Stimulated activated CD8-positive, alpha-beta memory T cell treated with anti-CD3 and anti-CD28 coated beads, Interleukin-2, amount 100 ng/mL, for 1 hour (primary cell): ENCODE measurements at places on chromosomes 11 and 22.

DNA sequence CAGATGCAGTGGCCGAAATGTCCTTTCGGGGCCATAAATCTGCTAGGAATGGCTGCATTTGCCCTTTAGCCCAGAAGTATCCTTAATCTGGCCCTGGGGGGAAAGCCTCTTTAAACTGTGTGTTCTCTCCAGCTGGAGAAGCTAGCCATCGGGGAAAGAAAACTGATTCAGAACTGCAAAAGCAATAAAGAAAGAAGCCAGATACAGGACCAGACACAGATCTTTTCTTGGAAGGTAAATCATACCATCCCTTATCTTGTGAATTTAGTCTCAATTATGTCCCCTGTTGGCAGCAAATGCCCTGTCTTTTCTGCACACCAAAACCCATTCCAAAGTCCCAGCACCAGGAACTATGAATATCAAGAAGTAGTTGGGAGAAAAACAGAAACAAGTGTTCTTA, 25.6 kb downstream of the PC start:
- DNase-seq = no peak

DNA sequence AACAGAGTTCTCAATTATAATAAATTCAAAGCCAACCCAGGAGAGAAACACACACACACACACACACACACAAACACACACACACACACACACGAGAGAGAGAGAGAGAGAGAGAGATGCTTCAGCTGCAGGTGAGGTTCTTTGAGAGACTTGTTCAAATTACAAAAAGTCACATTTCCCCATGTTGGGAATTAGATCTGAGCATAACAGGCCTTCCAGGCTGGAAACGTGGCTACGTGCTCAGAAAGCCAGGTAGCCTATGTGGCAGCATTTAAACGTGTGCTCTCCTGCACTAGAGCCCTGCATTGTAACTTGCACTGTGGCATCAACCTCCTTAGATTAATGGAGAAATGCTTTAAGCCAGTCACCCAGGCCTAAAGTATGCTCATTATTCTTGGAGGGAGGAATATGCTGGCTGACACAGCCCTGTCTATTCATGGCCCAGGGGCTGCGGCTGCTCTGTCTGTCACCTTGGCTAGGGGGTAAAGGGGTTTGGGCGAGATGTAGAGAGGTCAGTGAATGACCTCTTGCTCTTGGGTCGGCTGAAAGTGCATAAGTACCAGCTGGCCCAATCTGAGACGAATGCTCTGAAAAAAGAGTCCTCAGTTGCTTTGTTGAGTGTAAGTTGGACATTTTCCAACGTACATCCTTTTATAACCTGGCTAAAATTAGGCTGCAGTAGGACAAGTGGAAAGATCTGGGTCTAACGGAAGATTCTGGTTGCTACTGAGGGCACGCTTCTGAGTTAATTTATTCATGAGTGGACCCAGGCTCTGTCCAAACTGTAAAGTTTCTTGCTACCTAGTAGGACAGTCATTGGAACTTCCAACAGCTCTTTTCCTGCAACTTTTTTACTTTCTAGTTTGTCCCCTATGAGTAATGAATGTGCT, 171.1 kb upstream of the SEZ6L start:
- DNase-seq = no peak

- no peak for DNase-seq
Measured at GRCh38 chr11:76670485-76671236, at the start of gene LRRC32. Gene LRRC32, minus strand, starts transcription at chr11:76670747. Its CDS starts 4,793 bp downstream, at chr11:76665954.

DNA sequence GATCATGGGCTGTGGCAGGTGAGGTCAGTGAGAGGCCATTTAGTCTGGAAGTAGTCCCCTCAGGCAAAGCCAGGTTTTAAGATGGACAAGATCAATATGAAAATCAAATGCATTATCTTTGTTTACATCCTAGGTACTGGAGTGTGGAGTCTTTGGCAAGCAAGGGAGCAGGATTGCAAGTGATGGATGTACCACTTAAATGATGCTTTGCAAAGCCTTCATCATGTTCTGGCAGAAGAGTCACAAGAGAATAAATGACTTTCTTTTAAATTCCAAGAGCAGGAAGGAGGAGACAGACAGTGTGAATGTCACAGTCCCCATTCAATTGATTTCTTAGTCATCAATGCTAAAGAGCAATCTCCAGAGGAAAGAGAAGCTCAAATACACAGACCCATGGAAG, 908.3 kb downstream of the FAM181B start:
- no peak for DNase-seq

DNA sequence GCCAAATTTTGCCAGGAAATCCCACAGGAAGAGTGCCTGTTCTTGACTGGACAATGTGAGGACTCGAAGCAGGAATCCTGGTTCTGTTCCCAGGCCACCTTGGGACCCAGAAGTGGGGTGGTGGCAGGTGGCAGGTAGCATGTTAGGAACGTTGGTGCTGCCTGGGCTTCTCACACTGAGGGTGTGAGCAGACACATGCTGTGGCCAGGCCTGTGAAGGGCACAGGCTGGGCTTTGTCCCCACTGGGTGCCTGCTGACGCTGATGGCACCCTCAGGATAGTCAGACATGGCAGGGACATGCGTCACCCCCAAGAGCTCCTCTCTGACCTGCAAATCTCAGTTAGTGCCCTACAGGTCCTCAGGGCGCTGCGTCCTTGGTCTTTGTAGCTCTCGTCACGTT, 21.1 kb upstream of the NECTIN1 start:
- no peak for DNase-seq

- no peak for DNase-seq
Measured at GRCh38 chr11:35545391-35546003, 20.1 kb upstream of the PAMR1 start.
